ENCODE measurements at places on chromosomes 1 and 21. TPM values are rescaled to one million over a fixed set of nuclear protein-coding genes. Genes with fewer than 3 reads are reported as not detected.

- DNase-seq = no peak
Measured at GRCh38 chr1:89279011-89279466, 6.4 kb upstream of the GBP5 start.

- DNase-seq = peak; percentile 95
Measured at GRCh38 chr1:118160806-118161205, 24.2 kb downstream of the SPAG17 start.

Gene OPRD1
- total RNA-seq = under 0.01 TPM

- DNase-seq = no peak
Measured at GRCh38 chr21:42193131-42193671, 25.7 kb upstream of the ABCG1 start.

Gene NKAIN1
- total RNA-seq = not detected

- no peak for DNase-seq
Measured at GRCh38 chr1:44723064-44723463, 7.9 kb downstream of the RNU5D-1 start.

Gene SFN
- 465 TPM for total RNA-seq

GRCh38 chr1:41356752-41357151 lies 4.5 kb upstream of the FOXO6 start:
- no peak for DNase-seq

Gene C1orf94
- not detected for total RNA-seq

Gene RXFP4
- total RNA-seq = not detected

Gene SELL
- not detected for total RNA-seq

DNA sequence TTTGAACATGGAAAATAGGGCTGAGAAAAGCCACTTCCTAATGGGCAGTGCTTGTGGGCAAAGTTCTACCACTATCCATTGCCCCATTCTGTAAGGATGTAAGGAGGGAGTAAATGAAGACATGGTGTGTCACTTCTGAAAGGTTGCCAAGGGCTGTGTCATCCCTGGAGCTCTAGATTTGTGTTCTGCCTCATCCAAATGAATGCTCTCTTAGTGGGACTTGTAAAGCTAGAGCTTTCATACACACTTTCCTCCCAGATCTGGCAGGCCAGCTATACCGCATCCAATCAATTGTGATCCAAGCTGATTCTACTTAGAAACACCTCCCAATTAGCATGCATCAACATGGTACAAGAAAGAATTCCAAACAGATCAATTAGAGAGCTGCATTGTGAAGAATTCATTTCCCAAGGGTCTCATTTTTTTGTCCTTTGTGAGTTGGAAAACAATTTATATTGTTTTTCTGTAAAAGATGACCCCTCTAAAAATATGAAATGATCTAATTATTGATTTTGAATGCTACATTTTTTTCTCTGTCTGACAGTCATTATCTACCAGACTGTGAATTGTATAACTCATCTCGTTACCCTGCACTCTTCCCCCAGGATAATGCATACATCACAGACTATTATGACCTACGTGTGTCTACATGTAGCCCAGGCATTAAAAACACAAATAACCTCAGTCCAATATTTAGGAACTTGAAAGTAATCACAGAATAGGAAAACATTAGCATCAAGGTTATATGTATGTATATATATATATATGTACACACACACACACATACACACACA lies 117.1 kb upstream of the DUSP10 start:
- DNase-seq = peak; percentile 97

DNA sequence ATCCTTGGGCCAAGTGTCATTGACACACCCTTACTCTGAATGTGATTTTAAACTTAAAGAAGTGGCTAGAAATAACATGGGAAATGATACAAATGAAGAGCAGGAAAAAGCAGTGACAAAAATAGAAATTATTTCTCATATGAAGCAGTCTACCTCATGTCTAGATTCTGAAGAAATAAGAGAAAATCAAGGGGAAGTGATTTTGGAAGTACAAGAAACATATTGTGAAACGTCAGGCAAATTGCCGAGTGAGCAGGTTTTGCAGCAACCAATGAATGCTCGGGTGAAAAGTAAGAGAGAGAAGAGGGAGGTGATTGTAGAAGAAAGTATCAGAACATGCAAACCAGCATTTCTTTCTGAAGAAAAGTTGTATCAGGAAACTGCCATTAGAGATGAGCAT lies 130.7 kb downstream of the MACF1 start:
- DNase-seq = no peak

GRCh38 chr1:96240438-96240837 lies 481.1 kb upstream of the PTBP2 start:
- DNase-seq = no peak

- no peak for DNase-seq
Measured at GRCh38 chr1:84246213-84246612, 55.3 kb upstream of the SAMD13 start.

Gene MT1HL1
- total RNA-seq = not detected

Gene ALX3
- not detected for total RNA-seq

Gene SYPL2
- total RNA-seq = not detected

DNA sequence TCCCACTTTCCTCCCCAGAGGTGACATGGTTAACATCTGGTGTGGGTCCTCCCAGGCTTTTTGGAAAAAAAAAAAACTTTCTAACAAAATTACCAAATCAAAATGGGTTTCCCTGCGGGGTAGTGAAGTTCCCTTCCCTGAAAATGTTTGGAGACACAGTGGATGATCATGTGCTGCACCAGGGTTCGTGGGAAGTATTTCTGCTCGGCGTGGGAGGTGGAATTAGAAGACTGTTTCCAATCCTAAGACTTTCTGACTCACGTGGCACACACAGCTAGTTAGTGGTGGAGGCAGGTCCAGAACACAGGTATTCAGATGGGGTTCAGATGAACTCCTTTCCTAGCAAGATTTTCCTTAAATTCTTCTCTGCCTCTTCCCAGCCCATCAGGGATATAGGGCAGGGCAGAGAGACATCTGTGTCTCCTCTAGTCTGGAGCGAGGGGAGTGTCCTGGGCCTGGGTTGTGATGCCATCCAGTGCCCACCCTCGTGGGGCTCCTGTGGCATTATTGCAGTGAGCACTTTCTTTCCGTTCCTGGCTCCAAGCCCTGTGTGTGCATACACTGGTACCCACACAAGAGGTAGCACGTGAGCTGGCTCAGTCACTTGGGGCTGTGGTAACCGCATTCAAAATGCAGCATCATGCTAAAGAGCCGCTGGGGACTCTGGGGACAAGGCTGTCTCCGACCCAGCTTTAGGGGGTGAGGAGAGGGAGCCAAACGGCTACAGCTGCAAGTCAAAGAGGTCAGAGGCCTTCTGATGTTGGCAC lies 27.5 kb downstream of the KCNC4 start:
- no peak for DNase-seq
